ENCODE measurements at places on chromosomes 3 and 15.

DNA sequence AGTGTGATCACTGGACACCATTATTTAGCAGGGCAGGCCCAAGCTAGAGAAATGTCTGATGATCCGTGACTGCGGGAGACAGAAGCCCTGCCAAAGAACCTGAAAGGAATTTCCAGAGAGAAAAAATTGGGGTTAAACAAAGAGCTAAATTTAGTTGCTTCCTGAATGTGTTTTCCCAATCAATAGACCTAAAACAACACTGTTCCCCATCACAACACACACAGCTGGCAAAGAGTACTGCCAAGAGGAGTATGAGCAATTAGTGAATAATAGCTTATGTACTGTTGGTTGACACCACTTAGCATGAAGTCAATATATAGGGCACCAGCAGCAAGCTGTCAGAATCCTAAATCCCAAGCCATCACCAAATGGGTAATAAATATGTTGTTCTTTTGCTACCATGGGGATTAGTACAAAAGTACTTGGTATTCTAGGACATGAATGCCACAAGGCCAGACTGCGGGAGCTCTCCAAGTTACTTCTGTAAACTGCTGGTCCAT lies 35.7 kb downstream of the CLK3 start:
- no peak for DNase-seq

- peak; percentile 56 for DNase-seq
These were observed 6.5 kb downstream of the A4GNT start for GRCh38 chr3:138125548-138126221.

GRCh38 chr3:117450026-117450425 lies 740.4 kb downstream of the TUSC7 start:
- DNase-seq, result no peak

DNA sequence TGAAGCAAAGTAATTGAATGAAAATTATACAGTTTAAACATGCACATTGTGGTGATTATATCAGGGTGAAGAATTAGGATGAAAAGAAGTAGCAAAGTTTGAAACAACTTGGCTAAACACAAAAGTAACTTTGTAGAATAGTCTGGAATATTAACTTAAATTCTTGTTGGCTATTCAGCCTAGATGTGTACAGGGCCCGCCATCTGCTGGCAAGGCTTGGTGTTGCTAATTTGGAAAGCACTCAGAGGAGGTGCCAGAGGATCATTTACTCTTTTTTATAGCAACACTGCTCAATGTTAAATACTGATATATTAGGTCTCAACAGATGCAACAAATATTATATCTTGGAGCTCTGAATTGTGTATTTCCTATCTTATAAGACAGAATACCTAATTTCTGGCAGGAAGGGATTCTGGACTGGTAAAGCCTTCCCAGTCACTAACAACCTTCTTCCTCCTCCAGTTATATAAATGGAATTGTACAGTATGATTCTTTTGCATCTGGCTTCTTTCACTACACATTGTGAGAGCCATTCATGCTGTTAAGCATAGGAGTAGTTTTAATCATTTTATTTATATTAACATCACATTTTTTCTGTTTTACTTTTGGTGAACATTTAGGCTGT lies 36.1 kb downstream of the TTC23 start:
- DNase-seq, result peak; percentile 85

GRCh38 chr3:22526266-22526837 lies 676.8 kb upstream of the UBE2E2 start:
- no peak for DNase-seq

GRCh38 chr3:156509189-156510174 lies 45.4 kb downstream of the SSR3 start:
- DNase-seq, result peak; percentile 83

DNA sequence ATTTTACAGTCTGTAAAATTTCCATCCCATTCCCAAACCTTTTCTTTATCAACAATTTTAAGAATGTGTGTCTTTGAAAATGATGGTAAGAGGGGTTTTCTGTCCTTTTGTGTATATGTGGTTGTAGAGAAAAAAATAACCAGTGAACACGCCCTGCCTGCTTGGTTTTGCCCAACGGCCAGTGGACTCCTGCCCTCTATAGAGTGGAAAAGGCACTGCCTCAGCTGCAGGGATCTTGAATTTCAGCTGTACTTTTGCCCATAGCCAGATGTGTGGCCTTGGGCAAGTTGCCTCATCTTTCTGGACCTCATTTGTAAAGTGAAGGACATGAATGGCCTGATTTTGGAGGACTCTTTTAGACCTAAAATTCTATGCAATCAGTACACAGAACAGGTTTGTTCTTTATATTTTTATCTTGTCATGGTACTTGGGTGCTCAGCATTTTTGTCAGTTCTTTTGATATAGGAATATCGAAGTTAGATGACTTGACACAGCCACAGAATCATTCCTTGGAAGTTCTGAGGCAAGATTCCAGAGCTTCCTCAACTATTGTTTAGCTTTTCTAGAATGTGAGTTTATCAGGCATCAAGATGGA lies 81.0 kb downstream of the CLDN11 start:
- DNase-seq, result peak; percentile 89

- DNase-seq, result peak; percentile 73
These were observed 160.4 kb downstream of the VGLL3 start for GRCh38 chr3:86830566-86830965.

GRCh38 chr3:25566358-25566920 lies 98.3 kb downstream of the TOP2B start:
- no peak for DNase-seq

DNA sequence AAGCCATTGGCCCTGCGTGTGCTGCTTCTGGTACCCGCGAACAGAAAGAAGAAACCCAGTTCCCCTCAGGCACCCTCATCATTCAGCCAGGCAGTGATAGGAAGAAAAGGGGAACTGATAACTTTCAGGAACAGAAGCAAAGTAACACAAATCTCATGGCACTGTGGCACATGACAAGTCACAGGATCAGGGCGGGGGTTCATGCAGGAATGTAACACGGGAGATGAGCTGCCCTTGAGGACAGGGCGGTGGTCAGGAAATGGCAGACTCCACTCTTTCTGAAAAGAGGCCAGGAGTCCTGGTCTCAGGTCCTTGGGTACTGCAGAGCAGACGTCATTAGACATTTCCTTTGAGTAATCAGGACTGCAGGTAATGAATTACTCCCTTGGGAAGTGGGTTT lies 95.5 kb downstream of the CCNL1 start:
- DNase-seq, result no peak

DNA sequence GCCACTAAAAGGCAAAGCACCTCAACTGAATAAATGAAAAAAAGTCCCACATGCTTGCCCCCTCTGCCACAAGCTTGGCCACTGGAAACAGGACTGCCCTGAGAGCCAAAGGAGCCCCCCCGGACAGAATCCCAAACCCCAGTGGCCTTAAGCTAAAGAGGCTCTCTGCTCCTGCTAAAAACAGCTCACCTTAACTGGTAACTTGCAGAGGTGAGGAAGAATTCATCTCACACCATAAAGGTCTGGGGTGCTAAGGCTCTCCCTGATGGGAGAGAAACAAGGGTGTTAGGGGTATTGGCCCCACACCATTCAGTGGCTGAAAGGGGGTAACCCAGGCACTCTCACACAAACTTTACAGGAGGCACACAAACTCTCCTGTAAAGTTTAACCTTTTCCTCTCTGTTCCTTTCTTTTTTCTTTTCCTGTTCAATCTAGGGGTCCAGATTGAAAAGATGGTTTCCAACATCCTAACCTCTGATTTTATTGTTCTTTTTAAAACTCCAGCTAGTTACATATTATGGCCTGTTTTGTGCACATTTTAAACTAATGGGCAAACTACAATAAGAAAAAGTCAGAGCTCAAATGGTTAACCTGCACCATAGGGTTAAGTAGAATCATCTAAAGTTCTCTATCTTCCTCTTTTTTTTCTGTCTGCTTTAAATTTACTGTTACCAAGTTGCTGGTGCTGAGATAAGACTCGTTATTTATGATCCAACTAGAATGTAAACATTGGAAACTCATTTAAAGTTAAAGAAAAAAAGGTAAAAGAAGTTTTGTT lies 19.9 kb downstream of the TRANK1 start:
- DNase-seq, result no peak

GRCh38 chr3:57825116-57825515 lies 69.0 kb downstream of the SLMAP start:
- no peak for DNase-seq

- peak; percentile 45 for DNase-seq
These were observed 25.1 kb upstream of the FSTL1 start for GRCh38 chr3:120475722-120476377.

GRCh38 chr3:182490596-182491491 lies 302.5 kb upstream of the ATP11B start:
- DNase-seq, result peak; percentile 15

GRCh38 chr3:157444797-157445184 lies 8.1 kb downstream of the PTX3 start:
- DNase-seq, result peak; percentile 28

- DNase-seq, result no peak
These were observed 31.9 kb downstream of the ZNF385D start for GRCh38 chr3:21718943-21719591.

DNA sequence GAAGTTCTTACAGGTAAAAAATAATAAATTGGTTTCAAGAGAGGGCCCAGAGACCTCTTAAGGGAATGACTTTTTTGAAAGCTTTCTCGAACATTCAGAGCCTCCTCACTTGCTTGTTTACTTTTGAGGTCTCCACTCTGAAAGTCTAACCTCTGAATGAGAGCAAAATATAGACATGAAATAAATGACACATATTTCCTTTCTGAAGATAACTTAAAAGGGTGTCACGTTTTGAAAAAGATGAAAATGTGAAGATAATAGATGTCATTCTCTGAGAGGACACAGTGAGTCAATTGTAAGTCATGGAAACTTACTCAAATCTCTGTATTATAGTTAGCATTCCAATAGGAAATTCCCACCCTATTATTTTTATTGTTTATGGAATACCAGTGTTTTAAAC lies 44.6 kb downstream of the HACD2 start:
- no peak for DNase-seq

DNA sequence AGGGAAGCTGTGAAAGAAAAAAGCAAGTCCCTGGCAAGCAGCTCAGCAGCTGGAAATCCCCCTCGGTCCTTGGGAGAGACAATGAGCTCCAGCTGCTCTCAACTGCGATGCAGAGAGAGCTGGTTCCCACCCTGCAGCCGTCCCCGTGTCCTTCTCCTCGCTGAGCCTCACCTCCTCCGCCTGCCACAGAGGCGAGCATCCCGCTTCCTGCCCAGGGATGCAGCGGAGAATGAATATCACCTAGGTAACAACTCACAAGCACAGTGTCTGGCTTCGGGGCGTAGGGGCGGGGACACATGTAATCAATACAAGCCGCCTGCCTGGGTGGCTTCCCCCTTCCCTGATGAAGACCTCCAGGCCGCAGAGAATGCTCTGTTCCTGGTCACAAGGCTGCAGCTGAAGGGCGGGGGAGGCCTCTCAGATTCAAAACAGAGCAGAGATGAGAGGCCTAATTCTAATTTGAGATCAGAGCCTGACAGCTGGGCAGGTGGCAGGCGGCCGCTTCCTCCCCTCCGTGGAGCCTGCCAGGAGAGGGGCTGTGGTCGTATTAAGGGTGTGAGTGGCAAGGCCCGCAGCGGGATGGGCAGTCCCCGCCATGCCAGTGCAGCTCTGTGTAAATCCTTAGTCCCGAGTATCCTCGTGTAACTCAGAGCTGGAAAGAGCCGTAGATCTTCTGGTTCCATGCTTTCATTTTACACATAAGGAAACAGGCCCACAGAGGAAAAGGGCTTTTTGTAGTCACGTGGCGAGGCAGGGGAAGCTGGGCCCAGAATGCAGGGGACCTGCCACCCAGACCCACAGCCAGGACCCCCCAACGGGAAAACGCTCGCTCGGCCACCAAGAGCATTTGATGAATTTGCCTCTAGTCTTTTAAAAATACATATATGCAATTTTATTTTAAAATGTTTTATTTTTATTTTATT lies 24.3 kb downstream of the ZDHHC19 start:
- DNase-seq, result no peak

DNA sequence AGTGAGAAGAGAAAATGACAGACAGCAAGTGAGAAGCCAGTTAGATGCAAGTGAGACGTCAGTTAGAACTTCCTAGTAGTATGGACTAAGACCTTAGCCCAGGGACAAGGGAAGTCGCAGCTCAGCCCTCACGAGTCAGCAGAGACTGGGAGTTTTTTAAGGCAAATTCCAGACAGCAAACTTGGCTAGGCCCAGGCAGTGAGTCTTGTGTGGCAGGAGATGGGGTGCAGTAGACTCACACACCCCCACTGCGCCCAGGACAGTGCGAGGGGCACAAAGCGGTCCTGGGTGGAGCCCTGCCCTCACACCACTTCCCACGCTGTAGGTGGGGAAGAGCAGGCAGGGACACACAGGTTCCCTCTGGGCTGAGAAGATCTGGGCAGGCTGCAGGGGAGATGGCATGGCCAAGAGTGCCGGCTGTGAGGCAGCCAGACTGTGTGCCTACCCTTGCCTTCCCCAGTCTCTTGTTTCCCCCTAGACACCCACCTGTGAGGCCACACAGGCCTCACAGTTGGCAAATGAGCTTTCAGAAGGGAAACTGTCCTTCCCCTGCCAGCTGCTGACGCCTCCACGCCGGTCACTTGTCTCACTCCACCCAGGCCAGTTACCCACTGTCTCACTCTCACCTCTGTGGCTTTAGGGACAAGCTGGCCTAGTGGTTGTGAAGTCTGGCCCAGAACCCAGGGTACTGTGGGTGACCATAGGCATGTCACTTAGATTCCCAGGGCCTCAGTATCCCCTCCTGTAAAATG lies 13.7 kb upstream of the PRKCD start:
- no peak for DNase-seq

DNA sequence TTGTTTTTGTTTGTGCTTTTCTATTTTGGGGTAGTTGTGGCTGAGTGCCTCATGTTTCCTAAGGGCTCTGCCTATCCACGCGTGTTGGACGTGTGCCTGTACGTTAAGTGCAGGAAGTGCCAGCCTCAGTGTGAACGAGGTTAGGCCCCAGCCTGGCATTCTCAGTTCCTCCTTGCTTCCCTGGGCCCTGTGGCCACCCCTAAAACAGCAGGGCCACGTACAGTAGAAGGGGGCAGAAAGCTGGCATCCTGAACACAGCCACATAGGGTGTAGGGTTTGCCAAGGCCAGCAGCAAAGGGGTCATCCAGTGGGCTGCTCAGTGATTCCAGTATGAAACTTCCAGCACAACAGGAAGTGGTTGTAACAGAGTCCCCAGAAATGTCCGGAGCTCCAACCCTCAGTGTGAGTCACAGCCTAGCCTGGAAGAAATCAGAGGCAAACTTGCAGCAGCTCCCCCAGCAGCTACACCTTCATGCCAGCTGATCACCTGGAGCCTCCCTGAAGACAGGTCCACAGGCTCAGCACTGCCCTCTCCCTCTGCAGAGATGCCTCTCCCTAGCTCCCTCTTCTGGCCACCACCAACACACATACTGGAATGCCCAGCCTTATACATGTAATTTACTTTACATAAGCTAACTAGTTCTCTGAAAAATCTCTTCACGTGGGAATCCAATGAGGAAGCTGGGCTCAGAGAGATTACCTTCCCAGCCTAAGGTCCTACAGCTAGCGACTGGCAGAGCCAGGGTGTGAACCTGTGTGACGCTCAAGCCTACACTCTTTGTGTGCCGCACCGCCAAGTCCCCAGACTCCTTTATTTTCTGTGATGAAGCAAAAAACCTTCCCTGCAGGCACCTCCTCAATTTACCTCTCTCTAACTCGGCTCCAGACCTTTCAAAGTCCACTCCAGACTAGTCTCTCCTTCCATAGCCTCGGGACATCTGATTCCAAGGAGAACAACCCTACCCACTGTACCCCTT lies 26.6 kb downstream of the ILDR1 start:
- peak; percentile 74 for DNase-seq

Data from choroid plexus epithelial cell (primary cell).